ENCODE measurements at places on chromosomes 12 and 14.
A peak's percentile ranks its signal among the peaks of the same experiment; 100 is the strongest.

DNA sequence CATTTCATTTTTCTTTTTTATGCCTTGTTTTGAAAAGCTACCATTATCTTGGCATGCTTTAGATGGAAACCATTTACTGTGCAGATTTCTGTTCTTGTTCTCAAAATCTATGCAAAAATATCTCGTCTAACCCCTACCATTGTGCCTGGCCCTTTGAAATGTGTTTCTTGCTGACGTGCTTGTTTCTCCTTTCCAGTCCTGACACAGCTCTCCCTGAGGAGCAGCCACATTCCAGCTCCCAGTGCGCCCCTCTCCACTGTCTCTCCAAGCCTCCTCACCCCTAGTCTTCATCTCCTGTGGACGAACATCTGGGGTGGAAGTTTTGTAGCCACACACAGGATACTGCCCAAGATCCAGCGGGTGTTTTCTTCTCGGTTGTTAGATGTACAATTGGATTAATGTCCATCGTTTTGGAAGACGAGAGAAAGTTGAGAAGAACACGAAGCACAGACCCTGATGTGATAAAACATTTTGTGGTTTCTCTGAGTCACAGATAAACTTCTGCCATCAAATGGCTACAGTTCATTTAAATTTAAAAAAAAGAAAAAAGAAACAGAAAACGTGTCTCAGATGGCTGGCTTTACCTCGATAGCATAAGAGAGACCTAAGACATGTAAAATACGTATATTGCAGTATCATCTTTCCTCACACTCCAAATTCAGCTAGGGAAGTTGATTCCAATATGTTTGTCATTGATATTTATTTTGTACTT, 21.9 kb upstream of the FGD4 start:
- DNase-seq = no peak

GRCh38 chr14:61567838-61568571, 127.3 kb upstream of the HIF1A start:
- DNase-seq = no peak

DNA sequence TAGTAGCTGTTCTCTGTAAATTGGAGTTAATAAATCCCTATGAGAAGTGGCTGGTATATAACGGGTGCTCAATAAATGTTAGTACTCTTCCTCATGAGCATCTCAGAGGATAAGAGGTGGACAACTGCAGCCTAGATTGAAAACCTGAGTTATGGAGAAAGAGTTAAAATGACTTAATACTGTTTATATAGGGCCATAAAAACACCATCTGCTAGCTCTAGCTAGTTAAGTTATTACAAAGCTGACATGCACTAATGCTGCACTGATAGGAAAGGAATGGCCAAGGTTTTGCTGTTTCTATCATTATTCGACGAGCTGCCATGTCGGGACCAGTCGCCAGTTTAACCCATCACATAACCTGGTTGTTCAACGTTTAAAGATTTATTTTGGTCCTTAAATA, 72.0 kb upstream of the SEL1L start:
- DNase-seq = no peak

GRCh38 chr14:90319634-90320541, 11.9 kb downstream of the NRDE2 start:
- no peak for DNase-seq

- no peak for DNase-seq
Measured at GRCh38 chr14:33150666-33151428, 212.2 kb downstream of the NPAS3 start.

DNA sequence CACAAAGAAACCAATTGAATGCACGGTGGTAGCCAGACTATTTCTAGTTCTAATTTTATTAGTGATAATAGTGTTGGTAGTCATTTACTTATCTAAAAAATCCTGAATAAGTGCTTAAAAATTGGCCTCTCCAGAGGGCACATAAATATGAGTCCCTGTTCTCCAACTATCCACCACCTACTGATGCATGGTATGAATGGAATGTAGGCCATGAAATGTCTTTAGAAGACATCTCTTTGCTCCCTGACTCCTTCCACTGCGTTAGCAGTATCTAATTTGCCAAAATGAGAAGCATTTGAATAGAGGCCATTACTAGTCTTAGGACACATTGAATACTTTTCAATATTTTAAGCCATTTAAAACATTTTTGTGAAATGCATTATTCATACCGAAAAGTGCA, 261.7 kb downstream of the LRFN5 start:
- DNase-seq = peak; percentile 6

DNA sequence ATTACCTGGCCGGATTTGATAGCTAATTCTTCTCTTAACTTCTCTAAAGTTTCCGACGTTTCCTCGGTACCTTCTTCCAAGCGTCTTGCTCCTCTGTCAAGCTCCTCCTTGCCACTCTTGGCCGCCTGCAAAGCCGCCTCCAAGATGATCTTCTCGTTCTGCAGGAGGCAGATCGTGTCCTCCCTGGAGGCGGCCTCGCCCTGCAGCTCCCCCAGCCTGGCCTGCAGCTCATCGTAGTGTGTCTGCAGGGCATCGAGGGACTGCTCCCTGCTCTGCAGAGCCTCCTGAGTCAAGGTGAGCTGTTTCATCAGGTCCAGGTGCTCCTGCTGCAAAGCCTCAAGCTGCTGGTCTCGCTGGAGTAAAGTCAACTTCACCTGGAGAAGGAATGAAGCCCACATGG, 32.8 kb downstream of the GOLGA3 start:
- no peak for DNase-seq

GRCh38 chr14:106831322-106831720, 1304.9 kb downstream of the TMEM121 start:
- DNase-seq = no peak

DNA sequence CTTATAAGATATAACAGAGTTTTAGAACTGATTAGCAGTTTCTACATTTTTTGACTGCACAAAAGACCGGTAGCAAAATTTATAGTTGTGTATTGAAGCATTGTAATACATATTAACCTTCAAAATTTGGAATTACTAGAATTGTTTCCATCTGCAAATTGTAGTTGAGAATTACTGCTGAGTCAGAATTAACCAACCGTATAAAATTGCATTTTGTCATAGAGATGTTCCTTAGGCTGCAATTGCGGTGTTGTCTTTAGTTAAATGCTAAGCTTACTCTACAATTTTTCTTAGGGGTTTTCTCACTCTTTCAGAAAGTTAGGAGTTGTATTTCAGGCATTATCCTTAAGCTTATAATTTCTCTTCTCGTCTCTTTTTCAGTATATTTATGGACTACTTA, 132.2 kb downstream of the PLEKHA5 start:
- DNase-seq = peak; percentile 63

DNA sequence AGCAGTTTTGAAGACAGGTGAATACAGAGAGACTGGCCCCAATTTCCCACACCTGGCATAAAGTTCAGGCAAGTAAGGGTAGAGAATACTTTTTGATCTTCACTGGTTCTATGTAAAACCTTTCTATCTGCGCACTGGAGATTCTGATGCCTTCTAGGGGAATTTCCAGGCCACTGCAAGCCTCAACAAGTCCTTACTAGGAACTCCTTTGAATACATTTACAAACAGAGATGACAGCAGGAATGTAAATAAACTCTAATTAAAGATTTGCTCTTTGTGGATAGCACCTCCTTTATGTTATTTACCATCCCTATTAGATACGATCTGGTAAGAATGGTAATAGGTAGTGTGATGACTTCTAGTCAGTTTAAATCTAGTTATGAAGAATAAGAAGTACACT, 69.2 kb downstream of the NTN4 start:
- DNase-seq = no peak

GRCh38 chr12:21941506-21942376, 515 bp upstream of the ABCC9 start:
- peak; percentile 69 for DNase-seq

- DNase-seq = no peak
Measured at GRCh38 chr14:67141146-67141900, 47.9 kb upstream of the GARIN2 start.

DNA sequence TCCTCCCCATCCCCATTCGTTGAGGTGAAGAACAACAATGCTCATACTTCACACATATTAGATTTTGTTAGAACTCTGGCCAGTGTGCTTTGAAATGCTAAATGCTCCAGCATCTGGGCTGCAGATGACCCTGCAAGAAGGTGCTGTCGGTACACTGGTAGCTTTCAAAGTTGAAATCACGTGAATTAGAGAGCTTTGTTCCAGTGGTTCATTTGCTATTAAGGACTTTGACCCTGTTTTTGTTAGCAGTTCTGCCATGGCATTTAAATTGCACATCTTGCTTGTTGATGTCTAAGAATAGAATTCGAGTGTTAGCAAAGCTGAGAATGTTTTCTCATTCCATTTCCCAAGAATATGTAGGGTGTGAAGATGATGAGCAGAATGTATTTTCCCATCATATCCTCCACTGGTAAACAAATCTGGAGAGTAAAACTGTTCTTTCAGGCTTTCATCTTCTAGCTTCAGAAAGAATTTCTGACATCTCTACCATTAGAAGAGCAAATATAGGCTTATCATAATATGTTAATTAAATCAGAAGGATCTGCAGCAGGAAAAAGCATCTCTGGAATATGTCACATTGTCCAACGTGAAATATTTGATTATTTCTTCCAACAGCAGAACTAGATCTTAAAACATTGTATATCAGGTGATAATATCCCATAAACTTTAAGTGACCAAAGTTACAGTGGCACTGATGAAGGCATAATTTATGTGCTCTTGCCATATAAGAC, 98.8 kb upstream of the PDE3A start:
- DNase-seq = no peak

- DNase-seq = no peak
Measured at GRCh38 chr12:38544330-38545066, 227.9 kb downstream of the ALG10B start.

- DNase-seq = peak; percentile 39
Measured at GRCh38 chr12:25194214-25194613, 746 bp downstream of the DNAI7 start.

DNA sequence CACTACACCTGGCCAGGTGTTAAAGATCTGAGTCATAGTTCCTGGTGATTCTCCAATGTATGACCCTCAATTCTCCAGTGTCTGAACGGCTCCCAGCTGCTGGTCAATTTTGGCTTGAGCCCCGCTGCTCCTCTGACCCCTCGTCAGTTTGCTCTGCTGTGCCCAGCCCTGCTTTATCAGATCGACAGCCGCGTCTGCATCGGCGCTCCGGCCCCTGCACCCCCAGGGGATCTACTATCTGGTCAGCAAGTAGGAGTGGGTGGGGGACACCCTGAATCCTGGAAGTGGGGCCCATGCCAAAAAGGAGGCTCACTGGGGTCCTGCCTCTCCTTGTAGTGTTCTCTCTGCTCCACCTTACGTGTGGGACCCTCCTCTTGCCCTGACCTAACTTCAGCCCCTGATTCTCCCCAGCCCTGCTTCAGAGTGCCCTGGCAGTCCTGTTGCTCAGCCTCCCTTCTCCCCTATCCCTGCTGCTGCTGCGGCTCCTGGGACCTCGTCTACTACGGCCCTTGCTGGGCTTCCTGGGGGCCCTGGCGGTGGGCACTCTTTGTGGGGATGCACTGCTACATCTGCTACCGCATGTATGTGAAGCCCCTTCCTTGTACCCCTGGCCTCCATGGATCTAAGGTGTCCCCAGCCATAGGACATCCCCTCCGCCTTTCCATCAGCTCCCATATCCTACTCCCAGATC, 5.0 kb downstream of the SLC39A5 start:
- no peak for DNase-seq

- no peak for DNase-seq
Measured at GRCh38 chr14:57388067-57388466, 2.3 kb upstream of the NAA30 start.

GRCh38 chr12:81167694-81168093, 89.8 kb downstream of the ACSS3 start:
- DNase-seq = no peak

- no peak for DNase-seq
Measured at GRCh38 chr12:48954841-48955501, 2.3 kb downstream of the ARF3 start.

- DNase-seq = no peak
Measured at GRCh38 chr14:31307618-31308017, 100.0 kb upstream of the HECTD1 start.

GRCh38 chr14:30621354-30621939, 672 bp upstream of the SCFD1 start:
- peak; percentile 47 for DNase-seq

DNA sequence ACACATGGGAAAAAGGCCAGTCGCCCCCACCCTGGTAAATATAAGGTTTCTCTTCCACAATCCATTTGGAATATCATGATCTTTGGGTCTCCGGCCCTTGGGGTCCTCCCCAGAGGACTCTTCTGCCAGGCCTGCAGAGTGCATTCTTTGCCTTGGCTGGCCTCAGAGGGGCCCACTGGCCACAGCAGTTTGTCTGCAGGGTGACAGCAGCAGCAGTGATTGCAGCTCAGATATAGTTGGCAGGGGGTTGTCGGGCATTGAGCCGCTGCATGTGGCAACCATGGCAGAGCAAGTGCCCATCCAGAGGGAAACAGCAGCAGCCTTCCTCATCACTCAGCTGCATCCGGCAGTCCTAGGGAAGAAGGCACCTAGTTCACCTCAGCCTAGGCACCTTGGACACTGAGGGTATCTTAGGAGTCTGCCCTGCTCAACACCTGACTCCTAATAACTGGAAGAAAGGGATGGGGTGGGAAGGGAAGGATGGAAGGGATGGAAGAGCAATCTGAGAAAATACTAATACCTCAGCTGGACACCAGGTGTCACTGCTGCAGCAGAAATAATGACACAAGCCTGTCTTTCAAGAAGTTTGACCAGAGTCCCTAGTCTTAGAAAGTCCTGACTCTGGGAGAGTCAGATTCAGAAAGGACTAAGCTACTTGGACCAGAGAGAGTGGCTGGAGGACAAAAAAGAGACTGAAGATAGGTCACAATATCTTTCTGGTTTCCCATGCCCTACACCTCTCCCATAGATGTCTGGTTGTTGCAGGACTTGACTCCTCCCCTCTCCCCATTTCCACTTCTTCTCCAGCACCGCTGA, 8.9 kb downstream of the AJUBA start:
- peak; percentile 82 for DNase-seq

DNA sequence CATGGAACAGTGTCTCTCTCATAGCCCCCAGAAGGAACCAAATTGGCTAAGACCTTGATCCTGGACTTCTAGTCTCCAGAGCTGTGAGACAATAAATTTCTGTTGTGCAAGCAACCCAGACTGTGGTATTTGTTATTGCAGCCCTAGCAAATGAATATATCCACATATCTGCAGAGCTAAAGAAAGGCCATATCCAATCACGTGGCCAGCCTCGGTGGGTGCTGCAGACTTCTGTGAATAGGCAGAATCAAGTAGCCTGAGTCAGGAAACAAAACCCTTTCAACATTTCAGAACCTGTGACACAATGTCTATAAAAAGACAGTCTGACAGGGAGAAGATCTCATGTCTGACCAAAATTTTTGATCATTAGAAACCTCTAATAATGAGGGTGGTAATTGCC, 71.0 kb upstream of the CPM start:
- no peak for DNase-seq

DNA sequence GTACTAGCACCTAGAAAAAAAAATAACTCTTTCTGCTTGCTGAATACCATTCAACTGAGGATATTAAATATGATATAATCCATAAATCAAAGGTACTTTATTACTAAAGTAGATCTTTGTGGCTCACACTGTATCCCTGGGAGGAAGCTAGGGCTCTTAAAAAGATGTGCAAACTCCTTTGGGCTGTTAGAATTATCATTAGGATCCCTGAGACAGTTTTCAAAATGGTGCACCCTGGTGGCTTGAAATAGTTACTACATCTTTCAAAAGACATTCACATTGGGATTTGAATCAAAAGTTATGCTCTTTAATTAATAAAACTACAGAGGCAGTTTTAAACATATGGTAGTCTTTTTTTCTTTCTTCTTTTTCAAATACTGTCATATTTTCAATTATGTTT, 228.5 kb upstream of the G2E3 start:
- DNase-seq = no peak

GRCh38 chr12:119578112-119578511, 15.5 kb upstream of the TMEM233 start:
- no peak for DNase-seq

- no peak for DNase-seq
Measured at GRCh38 chr14:32657081-32657480, 281.6 kb upstream of the NPAS3 start.
